ENCODE measurements at places on chromosomes 16 and 17.

GRCh38 chr16:2235695-2236336 lies 428 bp upstream of the DNASE1L2 start:
- no peak for DNase-seq

DNA sequence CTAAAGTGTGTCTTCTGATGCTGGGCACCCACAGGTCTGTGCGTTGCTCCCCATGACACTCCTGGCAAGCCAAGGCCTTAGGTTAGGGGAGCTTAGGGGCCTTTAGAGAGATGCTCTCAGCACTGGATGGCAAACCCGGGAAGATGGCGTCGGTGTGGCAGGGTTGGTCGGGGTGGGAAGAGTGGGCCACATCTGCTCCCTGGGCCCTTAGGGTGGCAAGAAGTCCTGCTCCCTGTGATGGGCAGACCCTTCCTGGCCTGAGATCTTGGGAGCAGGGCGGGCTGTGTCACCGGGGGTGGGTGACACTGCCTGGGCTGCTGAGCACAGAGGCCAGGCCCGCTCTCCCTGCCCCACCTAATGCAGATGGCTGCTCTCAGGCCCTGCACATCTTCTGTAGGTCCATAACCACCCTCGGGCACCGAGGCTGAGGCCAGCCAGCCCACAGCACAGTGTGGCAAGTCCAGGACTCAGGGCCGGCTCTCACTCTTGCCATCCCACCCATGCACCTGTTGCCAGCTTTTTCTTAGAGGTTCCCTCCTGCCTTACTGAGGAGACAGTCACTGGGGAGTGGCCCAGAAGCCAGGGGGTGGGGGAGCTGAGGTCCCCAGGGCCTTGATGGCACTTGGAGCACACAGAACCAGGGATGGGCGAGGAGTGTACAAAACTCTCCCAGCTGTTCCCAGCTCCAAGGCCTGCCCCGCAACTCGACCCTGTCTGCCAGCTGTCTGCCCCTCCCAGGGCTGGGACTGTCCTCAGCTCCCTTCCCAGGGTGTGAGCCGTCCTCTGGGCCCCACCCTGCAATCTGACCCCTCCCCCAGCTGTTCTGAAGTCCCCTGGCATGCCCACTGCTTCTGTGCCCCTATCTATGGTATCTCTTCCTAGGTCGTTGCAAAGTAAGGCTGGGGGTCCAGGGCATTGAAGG lies 4.4 kb upstream of the MTSS2 start:
- DNase-seq = no peak

DNA sequence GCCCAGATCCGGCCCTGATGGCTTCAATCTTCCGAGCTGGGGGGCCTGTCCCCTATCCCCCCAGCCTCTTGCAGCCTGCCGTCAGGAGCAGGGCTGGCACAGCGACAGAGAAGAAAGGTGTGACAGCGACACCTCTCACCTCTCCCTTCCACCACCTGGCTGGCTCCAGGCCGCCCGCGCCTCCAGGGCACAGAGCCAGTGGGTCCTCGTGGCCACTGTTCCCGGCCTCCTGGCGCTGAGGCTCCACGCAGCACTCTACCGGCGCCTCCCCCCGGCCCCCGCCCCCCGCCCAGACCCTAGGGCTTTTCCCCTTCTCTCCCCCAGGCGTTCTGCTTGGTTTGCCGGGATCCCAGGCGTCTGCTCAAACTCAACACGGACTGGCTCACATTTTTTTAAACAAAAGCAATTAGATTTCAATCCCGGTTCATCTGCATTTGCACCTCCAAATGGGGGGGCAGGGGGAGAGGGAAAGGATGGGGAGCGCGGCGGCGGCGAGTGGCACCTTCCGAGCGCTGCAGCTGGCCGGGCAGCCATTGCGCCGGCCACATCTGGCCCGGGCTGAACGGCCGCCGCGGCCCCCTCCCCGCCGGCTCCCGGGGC lies 12.8 kb upstream of the CBX8 start:
- no peak for DNase-seq

DNA sequence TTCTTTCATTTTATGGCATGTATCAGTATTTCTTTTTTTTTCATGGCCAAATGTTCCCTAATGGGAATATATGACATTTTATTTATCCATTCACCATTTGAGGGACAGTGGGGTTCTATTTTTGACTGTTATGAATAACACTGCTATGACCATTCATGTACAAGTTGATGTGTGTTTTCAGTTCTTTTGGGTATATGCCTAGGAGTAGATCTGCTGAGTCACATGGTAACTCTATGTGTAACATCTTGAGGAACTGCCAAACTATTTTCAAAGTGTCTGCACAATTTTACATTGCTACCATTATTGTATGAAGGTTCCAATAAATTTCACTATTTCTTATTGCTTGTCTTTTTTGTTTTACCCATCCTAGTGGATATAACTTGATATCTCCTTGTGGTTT lies 223.0 kb downstream of the TANC2 start:
- DNase-seq = no peak

DNA sequence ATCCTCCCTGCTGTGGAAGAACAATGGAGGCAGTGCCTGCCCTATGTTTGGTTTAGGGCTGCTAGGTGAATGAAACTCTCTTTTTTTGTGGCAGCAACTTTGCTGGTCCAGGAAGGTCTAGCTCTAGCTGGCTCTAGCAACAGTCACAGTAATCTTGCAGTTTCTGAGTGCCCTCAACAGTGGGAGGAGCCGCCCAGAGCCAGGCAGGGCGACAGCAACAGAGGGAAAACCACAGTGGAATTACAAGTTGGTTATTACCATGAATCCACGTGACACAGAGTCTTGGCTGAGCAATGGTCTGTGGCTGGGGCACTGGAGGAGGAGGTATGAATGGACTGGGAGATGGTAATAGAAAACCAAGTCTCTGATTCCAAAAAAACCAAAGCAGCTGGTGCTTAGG lies 10.3 kb downstream of the HSPB9 start:
- no peak for DNase-seq

GRCh38 chr16:28064706-28065249 lies 1.3 kb upstream of the GSG1L start:
- DNase-seq = no peak

DNA sequence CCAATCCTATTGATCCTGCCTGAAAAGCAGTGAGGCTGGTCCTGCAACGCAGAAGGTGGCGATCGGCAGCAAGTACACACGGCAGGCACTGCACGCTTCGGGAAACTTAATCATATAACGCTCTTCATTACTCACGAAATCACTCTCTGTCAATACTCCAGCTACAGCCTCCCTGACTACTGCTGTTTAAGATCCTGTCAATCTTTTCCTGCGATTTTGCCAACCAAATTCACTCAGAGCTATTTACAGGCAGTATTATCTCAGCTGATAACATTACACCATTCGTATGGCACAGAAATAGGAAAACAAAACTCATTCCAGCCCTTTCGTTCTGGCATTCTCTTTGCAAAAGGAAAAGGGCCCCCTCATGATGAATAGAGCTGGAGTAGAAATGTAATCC lies 262.4 kb upstream of the CDH8 start:
- DNase-seq = no peak

GRCh38 chr16:14284930-14285512 lies 213.9 kb downstream of the MRTFB start:
- no peak for DNase-seq

DNA sequence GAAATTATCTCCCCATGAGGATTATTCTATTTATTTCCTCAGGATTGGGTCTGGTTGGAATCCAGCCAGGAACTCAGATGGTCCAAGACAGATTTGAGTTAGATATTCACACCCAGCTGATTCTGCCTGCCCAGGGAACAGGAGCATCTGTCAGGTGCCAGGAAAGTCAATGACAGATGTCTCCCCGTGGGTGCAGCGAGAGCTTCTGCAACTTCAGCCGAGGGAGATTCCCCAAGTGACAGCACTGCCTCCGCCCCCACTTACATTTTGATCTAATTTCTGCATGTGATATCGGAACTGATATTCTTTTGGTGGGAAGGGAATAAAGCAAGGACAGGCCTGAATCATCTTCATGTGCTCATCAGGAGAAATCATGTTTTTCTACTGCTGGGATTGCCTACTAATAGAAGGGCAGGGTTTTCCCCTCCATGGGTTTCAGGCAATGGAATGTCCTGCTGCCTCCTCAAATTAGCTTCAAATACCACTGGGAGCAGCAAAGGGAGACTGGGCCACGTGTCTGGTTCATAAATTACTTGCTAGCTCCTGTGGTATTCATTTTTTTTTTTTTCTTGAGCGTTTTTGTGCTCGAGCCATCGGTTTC lies 15.7 kb upstream of the DHX8 start:
- DNase-seq = peak; percentile 92

- DNase-seq = no peak
These were observed 161.4 kb downstream of the SDK2 start for GRCh38 chr17:73482894-73483293.

DNA sequence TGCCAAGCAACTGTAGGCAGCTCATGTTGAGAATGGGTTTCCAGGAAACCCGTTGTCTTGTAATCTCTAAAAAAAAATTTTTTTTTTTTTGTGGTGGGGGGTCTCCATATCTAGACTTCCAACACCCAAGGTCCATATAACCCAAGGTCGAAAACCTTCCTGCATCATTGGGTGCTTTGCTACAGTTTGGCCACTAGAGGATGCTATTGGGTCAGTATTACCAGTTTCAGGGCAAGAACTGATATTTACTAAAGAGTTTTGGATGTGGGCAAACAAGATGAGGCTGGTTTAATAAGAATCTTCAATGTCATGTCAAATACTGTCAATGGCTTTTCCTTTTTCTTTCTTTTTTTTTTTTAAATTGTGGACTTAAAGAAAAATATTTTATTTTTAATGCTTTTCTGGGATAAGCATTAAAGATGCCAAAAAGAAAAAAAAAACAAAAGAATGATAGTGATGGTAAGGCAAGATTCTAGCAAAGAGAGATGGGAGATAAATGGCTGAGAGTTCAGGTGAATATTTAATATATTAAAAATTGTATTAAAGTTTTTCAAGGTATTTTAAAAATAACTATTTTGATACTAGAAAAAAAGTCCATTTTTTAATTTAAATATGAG lies 62.2 kb downstream of the DHRS7C start:
- DNase-seq = no peak

DNA sequence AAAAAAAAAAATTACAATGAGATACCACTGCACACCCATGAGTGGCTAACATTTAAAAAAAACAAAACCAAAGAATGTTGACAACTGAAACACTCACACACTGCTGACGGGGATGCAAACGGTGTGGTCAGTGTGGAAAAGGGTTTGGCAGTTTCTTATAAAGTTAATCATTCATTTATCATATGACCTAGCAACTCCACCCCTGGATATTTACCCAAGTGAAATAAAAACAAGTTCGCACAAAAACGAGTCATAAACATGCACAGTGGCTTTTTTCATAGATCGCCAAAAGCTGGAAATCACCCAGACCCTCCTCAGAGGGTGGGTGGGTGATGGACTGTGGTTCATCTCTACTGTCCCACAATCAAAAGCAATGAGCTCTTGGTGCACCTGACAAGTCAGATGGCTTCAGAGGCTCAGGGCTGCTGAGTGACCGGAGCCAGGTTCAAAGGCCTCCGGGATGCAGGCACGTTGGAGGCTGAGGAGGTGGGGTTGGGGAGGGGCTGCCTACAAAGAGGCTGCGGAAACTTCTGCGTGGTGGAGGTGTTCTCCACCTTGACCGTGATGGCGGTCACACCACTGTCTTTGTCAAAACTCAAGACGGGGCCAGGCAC lies 14.2 kb downstream of the RAB40B start:
- no peak for DNase-seq

DNA sequence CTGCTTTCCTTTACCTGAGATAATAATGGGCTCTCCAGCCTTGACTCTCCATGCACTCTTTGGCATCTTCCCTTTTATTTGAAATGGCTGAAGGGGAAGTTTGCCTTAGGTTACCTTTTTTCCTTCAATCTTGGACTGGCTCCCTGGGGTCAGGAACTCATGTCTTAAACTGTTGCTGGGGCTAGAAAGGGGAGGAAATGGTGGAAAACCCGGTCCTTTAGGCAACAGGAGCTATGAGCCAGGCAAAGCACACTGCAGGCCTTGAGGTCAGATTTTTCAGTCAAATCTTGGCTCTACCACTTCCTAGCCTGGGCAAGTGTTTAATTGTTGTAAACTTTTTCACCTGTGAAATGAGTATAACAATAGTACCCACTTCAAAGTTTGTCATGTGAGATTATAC lies 30.2 kb downstream of the MINK1 start:
- no peak for DNase-seq

DNA sequence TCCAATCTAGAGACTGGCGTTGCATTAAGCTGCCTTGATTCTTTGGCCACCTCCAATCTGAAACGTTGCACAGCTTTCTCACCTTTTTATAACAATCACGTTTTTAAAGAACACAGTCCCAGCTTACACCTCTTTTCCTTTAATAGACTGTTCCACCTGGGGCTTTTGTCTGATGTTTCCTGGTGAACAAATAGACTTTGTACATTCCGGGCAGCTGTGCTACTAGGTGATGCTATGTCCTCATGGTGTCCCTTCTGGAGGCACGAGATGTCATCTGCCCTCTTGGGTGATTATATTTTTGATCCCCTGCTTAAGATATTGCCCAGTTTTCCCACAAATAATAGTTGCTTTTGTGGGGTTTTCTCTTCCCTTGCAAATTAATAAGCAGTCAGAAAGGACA lies 225.5 kb downstream of the SOX9 start:
- no peak for DNase-seq

GRCh38 chr16:88599092-88599733 lies 29.0 kb downstream of the ZC3H18 start:
- DNase-seq = no peak

DNA sequence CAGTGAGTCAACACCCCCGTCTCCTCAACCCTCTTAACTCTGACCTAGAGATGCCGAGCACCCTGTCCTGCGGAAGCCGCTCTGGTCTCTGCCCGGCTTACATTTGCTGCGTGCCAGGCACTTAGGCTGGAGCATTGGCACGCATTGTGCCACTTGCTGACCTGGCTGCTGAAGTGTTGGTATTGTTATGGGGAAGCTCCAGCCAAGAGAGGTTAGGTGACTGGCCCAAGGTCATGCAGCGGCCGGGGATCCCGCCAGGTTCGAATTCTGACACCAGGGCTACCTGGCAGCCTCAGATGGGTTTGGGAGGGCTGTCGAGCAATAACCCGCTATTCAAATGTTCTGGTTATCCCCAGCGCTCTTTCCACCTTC lies 5.0 kb upstream of the HSD17B1 start:
- DNase-seq = no peak

DNA sequence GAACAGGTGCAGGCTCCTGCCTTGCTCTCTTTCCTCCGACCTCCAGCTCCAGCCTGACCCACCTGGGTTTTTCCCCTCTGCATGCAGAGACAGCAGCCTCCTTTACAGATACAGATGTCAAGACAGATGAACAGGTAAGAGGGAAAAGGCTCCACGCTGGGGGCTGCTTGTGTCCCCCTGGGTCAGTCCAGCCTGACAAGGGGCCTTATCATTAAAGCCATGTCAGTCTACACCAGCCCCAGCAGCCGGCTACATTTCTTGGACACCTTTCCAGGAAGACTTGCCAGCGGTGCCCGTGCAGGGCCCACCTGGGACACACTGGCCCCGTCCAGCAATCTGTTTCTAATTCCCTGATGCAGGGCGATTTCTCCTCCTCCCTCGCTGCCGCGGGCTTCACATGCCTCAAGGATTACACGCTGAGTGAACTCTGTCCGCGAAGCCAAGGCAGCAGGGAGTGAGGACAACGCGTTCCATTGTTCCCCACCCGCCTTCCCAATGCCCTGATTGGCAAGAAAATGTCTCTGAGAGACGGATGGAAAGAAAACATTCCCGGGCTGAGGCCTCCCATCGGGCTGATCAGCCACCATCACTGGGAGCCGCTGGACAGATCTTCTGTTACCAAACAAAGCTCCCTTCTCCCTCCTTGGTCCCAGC lies 184.7 kb downstream of the C16orf95 start:
- DNase-seq = peak; percentile 33

All from WERI-Rb-1 (cell line).